ENCODE measurements at places on chromosomes 12 and 14. TPM values are rescaled to one million over a fixed set of nuclear protein-coding genes. Genes with fewer than 3 reads are reported as not detected.

GPR162 gene
- total RNA-seq, result 9.4 TPM

CMA1 gene
- not detected for total RNA-seq

HIF1A gene
- total RNA-seq, result 111 TPM

GPX2 gene
- total RNA-seq, result not detected

CLEC1B gene
- not detected for total RNA-seq

LMO3 gene
- not detected for total RNA-seq

DIP2B gene
- 23.1 TPM for total RNA-seq

LGMN gene
- 71.4 TPM for total RNA-seq

All from epithelial cell of umbilical artery (primary cell).